ENCODE measurements at places on chromosomes 2 and 18.

DNA sequence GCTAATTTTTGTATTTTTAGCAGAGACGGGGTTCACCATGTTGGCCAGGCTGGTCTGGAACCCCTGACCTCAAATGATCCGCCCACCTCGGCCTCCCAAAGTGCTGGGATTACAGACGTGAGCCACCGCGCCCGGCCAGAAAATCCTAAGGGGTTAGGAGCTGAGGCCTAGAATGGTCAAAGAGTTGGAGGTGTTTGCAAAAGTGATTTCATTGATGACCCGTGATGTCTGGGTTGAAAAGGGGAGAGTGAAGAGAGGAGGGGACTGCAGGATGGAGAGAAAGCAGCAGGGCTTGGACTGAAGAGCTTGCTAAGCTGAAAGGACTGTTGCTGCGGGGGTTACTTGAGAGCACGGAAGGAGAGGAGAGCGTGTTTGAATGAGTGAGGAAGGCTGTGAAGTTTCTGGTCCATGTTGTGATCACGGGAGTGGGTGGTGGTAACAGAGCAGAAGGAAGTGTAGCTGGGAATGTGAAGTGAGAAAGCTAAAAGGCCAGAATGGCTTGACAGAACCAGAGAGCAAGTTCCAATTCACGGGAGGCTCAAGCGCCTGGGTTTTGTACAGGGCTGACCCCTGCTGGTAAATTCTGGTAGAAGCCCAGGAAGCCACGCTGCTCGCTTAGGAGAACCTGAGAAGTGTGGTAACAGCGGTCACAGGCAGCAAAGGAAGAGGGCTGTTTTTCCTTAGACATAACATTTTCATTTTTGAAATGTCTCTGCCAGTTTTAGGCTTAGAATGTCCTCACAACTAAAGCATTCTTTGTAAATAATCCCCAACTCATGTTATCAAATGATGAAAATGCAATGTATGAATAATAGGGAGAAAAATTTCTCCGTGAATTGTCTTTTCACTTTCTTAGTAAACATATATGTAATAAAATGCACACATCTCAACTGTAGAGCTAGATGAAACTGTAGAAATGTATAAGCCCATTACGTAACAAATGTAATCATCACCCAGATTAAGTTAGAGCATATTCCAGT lies 40.5 kb upstream of the ACTR2 start:
- DNase-seq, result peak; percentile 91

DNA sequence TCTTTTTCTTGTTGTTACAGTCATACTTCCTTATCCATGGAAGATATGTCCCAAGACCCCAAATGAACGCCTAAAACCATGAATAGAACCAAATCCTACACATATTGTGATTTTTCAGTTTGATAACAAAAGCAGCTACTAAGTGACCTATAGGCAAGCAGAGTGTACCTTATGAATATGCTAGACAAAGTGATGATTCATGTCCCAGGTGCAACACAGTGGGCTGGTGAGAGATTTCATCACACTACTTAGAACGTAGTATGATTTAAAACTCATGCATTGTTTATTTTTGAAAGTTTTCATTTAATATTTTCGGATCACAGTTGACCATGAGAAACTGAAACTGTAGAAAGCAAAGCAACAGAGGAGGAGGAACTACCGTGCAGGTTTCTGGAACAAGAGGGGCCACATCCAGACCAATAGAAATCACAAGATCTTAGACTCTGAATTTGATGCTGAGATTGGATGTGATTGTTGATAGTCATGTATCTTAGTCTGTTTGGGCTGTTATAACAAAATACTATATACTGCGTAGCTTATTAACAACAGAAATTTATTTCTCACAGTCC lies 470.8 kb upstream of the VRK2 start:
- DNase-seq, result no peak

- DNase-seq, result no peak
Measured at GRCh38 chr2:11379558-11379957, 35.1 kb upstream of the ROCK2 start.

DNA sequence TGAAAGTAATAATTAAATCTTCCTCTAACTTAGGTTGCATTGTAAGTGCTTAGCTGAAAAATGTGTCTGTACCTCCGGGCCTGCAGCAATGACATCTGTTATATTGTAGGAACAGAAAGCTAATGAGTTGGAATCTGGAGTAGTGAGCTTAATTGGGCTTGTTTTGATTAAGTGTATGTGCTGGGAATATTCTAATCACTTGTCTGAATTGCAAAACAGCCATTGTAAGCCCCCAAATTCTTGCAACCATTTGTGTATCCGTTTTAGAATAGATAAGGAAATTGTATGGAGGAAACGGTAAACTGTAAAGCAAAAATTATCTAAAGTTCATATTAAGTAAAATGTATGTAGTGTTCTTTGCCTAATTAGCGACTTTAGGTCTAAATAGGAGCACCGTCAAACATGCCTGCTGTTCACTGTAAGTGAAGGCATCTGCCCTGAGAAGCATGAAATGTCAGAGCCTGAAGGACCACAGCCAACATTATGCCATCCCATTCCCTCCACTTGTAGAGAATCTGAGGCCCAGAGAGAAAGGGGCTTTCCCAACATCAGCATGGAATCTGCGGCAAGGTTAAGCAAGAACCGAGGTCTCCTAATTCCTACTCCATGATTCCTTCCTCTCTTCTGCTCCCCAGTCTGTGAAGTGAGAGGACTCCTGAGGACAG lies 466.4 kb downstream of the TDRD15 start:
- DNase-seq, result no peak

DNA sequence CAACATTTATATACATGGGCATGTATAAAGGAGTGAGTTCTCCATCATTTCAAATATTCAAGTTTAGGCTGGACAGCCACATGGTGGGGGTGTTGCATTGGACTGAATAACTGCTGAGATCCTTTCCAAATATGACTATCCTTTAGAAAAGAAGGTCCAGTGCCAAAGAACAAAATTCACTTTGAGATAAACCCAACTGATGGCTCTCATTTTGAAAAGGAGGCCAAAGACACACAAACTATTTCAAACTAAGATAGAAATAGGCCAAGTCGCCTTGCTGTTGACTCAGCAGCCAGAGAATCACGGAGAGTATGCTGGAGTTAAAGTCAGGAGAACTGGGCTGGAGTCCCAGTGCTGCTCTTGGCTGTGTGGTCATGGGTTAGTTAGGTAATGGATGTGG lies 204.5 kb upstream of the LRATD1 start:
- DNase-seq, result no peak
